ENCODE measurements at places on chromosomes 16 and 17.

DNA sequence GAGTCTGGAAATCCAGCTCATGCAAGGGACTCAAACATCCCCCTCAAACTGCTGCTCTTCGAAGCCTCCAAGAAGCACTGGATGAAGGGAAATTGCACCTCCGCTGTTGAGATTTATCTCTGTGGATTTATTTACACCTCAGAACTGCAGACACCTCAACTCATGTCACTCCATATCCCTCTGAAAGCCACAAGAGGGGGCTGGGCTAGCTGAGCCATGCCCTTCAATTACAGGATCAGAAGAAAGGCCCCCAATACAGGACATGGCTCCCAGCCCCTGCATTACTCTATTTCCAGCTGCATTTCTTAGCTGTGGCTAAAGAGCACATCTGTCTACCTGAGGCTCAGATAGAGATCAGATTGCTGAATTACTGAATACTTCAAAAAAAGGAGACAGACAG lies 103.1 kb upstream of the DYNLRB2 start:
- DNase-seq, result no peak

DNA sequence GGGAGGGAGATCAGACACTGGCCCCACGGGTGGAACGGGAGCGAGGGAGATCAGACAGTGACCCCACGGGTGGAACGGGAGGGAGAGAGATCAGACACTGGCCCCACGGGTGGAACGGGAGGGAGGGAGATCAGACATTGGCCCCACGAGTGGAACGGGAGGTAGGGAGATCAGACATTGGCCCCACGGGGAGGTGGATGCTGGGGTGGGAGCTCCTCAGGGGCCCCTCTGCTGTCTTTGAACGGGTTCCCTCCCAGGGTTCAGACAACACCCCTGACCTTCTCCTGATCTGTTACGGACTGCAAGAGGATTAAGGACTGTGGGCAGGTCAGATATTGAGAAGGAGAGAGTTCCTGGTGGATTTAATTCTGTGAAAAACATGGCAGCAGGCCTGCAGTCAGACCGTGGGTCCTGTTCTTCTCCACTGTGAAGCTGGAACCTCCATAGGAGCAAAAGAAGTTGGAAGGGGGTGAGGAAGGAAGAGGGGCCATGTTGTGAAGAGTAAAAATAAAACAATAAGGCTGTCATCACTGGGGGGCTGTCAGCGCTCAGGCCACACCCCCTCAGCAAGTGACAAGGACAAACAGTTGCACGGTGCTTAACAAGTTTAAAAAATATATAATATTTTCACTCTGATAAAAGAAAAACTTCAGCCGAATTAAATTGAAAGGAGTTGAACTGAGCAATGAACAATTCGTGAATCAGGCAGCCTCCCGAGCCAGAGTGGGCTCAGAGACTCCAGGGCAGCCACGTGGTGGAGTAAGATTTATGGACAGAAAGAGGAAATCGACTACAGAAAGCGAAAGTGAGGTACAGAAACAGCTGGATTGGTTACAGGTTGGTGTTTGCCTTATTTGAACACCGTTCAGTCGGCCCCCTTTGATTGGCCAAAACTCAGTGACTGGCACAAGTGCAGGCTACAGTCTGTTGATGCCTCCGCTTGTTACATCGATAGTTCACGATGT lies 348.7 kb upstream of the TNRC6C start:
- no peak for DNase-seq

DNA sequence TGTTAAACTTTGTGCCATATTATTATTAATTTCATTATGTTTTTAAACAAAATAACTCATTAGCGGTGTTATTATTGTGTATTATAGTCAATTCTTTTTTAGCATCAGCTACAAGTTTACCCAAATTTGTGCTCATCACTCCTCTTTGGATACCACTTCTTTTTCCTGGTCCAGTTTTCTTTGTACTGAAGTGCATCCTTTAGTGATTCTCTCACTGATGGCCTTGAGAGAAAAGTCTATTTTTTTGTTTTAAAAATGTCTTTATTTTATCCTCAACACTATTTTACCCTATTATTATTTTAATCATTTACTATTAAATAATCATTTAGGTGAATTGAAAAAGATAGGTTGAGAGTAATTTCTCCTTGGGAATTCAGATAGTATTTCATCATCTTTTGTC lies 99.2 kb downstream of the RGS9 start:
- no peak for DNase-seq

GRCh38 chr17:14744761-14745473 lies 444.0 kb downstream of the HS3ST3B1 start:
- DNase-seq, result no peak

DNA sequence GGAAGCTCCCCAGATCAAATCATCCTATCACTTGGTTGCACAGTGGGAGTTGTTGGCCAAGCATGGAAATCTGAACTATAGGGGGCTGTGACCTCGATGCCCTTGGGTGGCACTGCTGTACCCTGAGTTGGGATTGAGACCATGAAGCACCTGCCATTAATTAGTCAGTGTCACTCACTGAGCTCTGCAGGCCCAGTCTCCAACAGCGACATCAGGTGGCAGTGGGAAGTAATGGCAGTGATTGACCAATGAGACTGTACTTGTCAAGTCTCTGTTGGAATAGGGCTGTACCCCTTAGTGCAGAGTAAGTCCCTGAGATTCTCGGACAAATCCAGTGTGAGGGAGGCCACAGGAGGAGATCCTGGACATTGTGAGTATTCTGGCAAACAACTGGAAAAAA lies 118.0 kb upstream of the RPL38 start:
- DNase-seq, result no peak

DNA sequence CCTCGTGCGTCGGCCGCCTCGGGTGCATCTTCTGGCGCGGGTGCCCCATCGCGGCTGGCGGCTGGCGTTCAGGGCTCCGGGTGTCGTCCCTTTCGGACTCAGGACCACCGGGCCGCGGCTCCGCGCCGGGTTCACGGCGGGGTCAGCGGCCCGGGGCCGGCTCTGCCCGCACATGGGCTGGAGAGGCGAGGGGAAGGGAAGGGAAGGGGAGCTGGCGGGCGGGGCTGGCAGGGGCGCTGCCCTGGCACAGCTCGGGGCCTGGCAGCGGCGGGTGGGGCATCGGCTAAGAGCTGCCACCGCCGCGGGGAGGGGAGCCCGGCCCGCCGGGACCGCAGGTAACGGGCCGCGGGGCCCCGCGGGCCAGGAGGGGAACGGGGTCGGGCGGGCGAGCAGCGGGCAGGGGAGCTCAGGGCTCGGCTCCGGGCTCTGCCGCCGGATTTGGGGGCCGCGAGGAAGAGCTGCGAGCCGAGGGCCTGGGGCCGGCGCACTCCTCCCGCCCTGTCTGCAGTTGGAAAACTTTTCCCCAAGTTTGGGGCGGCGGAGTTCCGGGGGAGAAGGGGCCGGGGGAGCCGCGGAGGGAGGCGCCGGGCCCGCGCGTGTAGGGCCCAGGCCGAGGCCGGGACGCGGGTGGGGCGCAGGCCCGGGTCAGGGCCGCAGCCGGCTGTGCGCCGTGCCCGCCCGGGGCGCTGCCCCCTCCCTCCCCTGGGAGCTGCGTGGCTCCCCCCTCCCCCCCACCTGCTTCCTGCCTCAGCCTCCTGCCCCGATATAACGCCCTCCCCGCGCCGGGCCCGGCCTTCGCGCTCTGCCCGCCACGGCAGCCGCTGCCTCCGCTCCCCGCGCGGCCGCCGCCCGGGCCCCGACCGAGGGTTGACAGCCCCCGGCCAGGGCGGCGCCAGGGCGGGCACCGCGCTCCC lies 646 bp downstream of the HIC1 start:
- DNase-seq, result no peak

- no peak for DNase-seq
Measured at GRCh38 chr16:23213831-23214230, 31.3 kb downstream of the SCNN1G start.

GRCh38 chr17:67127925-67128324 lies 83.6 kb downstream of the CACNG1 start:
- no peak for DNase-seq

GRCh38 chr16:23668873-23669272 lies 9.8 kb upstream of the PLK1 start:
- no peak for DNase-seq

DNA sequence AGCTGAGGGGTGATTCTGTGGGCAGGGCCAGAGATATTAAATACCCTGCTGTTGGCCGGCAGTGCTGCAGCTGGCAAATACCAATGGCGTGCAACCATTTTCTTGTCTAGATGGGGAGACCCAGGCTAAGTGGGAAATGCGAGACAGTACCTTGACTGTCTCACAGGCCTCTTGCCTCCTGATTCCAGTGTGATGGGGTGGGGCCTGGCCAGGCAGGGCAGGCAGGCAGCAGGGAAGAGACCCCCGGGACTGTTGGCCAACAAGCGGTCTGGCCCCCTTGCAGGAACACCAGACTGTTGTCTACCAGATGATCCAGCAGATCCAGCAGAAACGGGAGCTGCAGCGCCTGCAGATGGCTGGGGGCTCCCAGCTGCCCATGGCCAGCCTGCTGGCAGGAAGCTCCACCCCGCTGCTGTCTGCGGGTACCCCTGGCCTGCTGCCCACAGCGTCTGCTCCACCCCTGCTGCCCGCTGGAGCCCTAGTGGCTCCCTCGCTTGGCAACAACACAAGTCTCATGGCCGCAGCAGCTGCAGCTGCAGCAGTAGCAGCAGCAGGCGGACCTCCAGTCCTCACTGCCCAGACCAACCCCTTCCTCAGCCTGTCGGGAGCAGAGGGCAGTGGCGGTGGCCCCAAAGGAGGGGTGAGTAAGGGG lies 5.7 kb upstream of the CISD3 start:
- peak; percentile 76 for DNase-seq

- no peak for DNase-seq
Measured at GRCh38 chr17:1951920-1952319, 73.2 kb downstream of the RTN4RL1 start.

GRCh38 chr16:27424772-27425498 lies 23.0 kb downstream of the IL21R start:
- no peak for DNase-seq

- peak; percentile 41 for DNase-seq
Measured at GRCh38 chr16:57689762-57690558, 4.6 kb upstream of the DRC7 start.

DNA sequence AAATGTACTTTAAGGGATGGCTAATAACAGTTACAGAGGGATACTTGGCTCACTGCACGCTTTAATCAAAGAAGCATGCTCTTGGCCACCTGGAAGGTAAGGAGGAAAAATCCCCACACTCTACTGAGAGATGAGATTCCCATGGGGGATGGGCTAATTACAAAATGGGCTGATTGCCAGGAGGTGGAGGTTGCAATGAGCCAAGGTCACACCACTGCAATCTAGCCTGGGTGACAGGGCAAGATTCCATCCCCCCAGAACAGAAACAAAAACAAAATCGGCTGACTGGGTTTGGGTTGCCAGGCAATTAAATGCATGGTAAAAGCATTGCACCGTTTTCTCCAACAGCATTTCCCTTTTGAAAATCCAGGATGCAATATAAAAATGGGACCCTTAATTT lies 18.0 kb downstream of the N4BP1 start:
- DNase-seq, result no peak

DNA sequence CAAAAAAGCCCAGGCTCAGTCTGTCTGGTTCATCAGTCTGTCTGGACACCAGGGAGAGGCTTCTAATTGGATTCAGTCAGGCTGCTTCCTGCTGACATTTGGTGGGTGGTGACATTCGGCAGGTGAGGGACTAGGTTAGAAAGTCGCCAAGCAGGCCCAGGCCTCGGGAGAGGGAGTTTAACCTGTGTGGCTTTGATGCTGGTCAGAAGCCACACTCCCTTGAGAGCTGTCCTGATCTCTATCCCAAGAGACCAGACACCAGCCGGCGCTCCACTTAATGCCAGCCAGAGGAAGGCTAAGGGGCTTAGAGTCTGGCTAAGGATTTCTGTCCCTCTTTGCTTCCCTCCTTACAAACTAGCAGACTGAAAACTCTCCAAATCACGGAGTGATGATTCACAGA lies 135.0 kb downstream of the GSG1L start:
- DNase-seq, result peak; percentile 93

GRCh38 chr17:7383742-7384488 lies 3.0 kb downstream of the TNK1 start:
- DNase-seq, result no peak

DNA sequence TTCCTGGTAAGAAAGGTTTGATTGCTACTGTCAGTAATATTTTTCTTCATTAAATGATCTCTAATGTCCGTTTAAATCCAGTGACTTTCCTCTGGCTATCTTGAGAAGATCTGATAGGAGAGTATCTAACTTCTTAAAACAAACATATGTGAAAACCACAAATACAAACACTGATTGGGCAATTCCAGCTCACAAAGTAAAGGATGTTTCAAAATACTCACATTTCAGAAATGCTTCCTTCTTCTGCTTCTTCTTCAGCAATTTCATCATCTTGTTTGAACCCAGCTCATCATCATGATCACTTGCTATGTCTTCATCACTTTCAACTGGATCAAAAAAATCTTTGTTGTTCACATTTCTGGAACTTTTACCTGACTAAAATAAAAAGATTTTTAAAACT lies 64.3 kb upstream of the RBL2 start:
- no peak for DNase-seq

DNA sequence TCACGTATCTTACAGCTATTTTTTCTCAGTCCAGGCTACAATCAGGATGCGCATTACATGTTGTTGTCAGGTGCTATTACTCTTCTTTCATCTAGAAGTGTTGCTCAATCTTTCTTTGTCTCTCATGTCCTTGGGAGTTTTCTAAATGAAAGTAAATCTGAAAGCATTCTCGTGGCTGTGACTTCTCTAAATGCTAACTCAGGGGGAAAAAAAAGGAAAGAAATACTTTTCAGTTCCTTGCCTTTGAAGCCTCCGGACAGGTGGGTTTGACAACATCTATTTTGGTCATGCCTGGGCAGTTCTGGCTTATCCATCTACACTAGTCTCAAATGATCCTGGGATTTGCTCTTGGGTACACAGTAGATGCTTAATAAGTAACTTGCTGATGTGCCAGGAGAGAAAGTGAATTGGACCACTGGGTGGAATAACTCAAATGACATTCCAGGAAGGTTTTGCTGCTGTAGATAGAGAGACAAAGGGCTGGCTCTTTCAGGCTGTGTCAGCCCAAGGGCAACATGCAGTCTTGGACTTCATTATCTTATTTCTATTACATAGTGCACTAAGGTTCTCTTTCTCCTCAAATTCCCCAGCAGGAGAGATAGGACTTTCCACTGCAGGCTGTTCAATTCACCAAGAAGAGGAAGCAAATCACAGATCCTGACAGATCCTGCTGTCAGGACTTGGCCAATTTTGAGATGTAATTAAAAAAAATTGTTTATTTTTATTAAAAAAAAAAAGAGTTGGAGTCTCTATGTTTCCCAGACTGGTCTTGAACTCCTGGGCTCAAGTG lies 63.6 kb upstream of the NFAT5 start:
- no peak for DNase-seq

DNA sequence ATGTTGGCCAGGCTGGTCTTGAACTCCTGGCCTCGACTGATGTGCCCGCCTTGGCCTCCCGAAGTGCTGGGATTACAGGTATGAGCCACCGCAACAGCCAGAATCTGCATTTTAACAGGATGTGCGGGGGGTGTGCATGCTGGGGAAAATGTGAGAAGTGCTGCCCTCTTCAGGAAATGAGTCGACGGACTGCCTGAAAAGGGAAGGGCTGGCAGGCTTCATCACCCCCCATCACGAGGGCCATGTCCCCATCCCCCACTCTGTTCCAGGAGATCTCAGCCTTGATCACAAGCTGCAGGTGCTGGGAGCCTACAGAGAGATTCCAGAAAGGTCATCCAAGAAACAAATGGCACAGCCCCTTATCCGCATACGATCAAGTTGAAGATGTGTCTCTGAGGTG lies 195.3 kb upstream of the RPL38 start:
- DNase-seq, result no peak

- DNase-seq, result peak; percentile 27
Measured at GRCh38 chr17:82358465-82359350, at the start of gene TEX19. Gene TEX19 (plus strand): TSS chr17:82359247. CDS start chr17:82362151, 2,904 bp downstream.

All from NCI-H524 (cell line).